ENCODE measurements at places on chromosomes 12 and 14. TPM values are rescaled to one million over a fixed set of nuclear protein-coding genes. Genes with fewer than 3 reads are reported as not detected.

- H3K36me3 ChIP-seq, result no peaks in the 10 kb centered on the region
- no peak overlapping the region for H3K27ac ChIP-seq
- H3K27me3 ChIP-seq, result no peaks in the 10 kb centered on the region
- no peak overlapping the region for H3K4me3 ChIP-seq
- H3K4me1 ChIP-seq, result peaks cover 19% of the 10 kb centered on the region
Measured at GRCh38 chr12:87827638-87828264, 201.4 kb downstream of the C12orf50 start.

GRCh38 chr14:96039633-96040311 lies 610 bp downstream of the C14orf132 start:
- DNase-seq, result no peak
- H3K27ac ChIP-seq, result peak overlapping the region; percentile 69
- no peaks in the 10 kb centered on the region for H3K27me3 ChIP-seq

GRCh38 chr14:84288781-84289180 lies 1241.2 kb upstream of the FLRT2 start:
- H3K27ac ChIP-seq, result no peak overlapping the region
- no peak overlapping the region for H3K4me3 ChIP-seq
- no peaks in the 10 kb centered on the region for H3K27me3 ChIP-seq
- no peaks in the 10 kb centered on the region for H3K36me3 ChIP-seq

DNA sequence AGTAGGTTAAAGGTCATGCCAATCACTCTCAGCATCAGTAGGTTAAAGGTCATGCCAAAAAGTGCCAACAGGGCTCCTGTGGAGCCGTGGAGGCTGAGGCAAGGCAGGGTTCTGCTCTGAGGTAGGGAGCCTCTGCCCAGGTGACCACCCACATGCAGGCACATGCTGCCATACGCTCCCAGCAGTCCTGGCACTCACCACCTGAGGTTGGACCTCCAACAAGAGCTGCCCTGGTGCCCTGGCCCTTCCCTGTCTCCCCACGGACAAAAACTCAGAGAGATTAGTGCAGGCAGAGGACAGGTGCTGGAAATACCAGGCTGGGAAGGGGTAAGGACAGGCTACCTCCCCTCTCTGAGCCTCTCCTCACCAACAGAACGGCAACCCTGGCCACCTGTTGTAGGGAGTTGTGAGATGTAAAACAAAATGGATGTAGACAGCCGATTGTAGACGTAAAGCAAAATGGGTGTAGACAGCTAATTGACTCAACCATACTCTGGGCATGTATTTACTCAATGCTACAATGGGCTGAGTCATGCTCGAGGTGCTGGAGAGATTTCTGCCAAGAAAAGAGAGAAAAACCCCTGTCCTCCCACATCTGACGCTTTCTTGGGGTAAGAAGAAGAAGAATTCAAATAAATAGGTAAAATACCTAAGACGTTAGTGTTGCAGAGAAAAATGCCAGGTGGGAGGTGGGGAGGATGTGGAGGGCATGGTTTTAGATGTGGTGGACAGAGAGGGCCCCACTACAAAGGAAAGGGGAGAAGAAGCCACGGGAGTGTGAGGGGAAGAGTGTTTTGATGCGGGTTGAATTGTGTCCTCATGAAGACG lies 32.4 kb downstream of the LTBP2 start:
- H3K27me3 ChIP-seq, result no peaks in the 10 kb centered on the region
- no peaks in the 10 kb centered on the region for H3K36me3 ChIP-seq
- no peak overlapping the region for H3K4me3 ChIP-seq
- peak overlapping the region; percentile 68 for H3K27ac ChIP-seq
- peaks cover 70% of the 10 kb centered on the region for H3K4me1 ChIP-seq

DNA sequence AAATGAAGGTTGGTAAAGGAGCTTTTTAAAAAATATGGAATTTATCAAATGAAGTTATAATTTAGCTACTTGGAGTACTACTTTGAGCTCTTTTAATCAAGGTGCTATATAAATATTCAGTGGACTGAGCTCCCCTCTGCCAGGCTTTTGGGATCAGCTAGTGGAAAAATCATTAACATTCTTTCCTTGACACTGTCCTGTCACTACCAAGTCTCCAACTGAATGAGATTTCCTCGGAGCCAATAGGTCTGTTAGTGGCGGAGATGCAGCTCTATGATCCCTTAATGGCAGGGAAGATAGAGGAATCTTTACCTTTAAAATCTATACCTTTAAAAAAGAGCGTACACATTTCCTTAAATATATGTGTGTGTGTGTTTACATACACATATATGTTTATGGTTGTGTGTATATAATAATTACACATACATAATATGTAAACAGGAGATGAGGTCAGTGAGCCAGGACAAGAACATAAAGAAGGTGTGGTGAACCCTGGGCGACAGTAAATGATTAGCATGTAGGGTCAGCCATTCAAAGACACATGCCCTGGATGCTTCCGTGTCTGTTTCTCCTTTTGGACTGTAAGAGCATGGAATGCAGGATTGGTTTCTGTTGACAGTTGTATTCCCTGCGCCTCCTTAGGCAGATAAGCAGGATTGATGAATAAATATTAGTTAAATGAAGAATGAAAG lies 47.7 kb upstream of the ATP2A2 start:
- no peaks in the 10 kb centered on the region for H3K36me3 ChIP-seq
- no peak for DNase-seq
- H3K27me3 ChIP-seq, result no peaks in the 10 kb centered on the region
- H3K27ac ChIP-seq, result no peak overlapping the region
- H3K4me1 ChIP-seq, result no peaks in the 10 kb centered on the region

DNA sequence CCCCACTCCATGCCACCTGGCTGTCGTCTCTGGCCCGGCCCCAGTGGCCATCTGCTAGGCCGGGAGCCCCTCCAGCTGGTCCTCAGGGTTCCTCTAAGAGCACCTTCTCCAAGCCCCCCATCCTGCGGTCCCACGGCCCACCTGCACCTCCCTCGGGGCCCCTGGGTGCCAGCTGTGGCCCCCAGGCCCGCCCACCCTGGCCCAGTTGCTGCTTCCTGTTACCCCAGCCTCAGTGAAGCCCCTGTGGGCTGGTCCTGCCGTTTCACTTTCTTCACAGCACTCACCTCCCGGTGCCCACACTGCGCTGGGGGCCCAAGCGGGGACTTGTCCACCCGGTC lies 27.6 kb upstream of the NUDT14 start:
- H3K27ac ChIP-seq, result no peak overlapping the region
- peaks cover 4% of the 10 kb centered on the region for H3K4me1 ChIP-seq
- H3K36me3 ChIP-seq, result no peaks in the 10 kb centered on the region
- no peak for DNase-seq
- no peaks in the 10 kb centered on the region for H3K27me3 ChIP-seq

DNA sequence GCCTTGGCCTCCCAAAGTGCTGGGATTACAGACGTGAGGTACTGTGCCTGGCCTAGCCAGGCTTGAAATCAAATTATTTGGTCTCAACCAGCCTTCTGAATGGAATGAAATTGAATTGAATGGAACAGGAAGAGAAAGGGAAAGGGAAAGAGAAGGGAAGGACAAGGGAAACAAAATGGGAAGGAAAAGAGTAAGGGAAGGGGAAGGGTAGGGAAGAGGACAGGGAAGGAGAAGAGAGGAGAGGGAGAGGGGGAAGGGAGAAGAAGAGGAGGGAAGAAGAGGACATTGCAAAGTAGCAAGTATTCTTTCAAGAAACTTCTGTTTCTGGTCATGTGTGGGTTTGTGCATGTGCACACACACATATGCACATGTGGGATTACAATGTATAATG lies 97.8 kb downstream of the ITPR2 start:
- no peaks in the 10 kb centered on the region for H3K36me3 ChIP-seq
- H3K27ac ChIP-seq, result no peak overlapping the region
- DNase-seq, result no peak
- H3K4me3 ChIP-seq, result no peak overlapping the region

DNA sequence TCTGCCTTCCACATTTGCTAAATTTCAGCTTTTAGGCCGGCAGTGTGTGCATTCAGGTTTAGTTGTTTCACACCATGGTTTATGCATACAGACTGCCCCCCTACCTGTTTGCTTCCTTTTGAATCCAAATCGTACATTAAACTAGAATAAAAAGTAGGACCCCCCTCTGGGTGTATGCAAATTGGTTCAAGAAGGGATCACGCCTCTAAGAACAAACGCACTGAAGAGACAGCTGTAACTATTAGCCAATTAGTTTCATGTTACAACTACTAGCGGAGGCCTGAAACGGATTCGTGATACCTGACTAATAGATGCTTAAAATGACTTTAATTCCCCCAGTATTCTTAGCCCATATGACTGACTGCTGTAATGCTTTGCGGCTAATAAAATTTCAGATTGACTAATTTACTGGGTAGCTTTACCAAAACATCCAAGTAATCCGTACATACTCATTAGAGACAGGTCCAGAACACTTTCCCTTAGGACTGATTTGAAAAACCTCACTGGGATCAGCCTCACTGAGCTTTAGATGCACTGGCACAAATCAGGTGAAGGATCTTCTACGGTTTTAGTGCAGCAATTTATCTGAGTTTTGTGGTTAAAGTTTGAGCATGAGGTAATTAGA lies 411.8 kb downstream of the NPAS3 start:
- H3K27ac ChIP-seq, result no peak overlapping the region
- no peaks in the 10 kb centered on the region for H3K36me3 ChIP-seq
- DNase-seq, result no peak
- no peak overlapping the region for H3K4me3 ChIP-seq

- no peaks in the 10 kb centered on the region for H3K27me3 ChIP-seq
- DNase-seq, result no peak
- H3K27ac ChIP-seq, result no peak overlapping the region
- H3K36me3 ChIP-seq, result no peaks in the 10 kb centered on the region
- H3K4me3 ChIP-seq, result no peak overlapping the region
Measured at GRCh38 chr14:61428261-61428660, 106.9 kb downstream of the PRKCH start.

DNA sequence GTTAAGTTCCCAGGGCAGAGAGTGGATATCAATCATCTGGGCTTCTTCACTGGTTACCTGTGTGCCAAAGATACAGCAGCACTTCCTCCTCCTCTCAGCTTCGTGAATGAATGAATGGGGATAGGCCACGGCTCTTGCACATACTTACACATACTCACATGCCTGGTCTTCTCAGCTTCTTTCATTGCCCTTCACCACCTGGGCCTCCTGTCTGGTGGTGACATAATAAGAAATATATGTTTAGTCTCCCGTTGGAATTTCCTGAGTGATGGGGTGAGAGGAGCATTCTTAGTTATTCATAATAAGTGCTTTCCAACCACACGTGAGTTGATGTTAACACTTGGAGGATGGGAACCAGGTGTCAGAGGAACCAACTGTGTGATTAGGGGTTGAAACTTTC lies 268.1 kb upstream of the RMST start:
- no peak overlapping the region for H3K27ac ChIP-seq
- no peaks in the 10 kb centered on the region for H3K36me3 ChIP-seq
- no peak for DNase-seq
- H3K27me3 ChIP-seq, result no peaks in the 10 kb centered on the region
- H3K4me3 ChIP-seq, result no peak overlapping the region

DNA sequence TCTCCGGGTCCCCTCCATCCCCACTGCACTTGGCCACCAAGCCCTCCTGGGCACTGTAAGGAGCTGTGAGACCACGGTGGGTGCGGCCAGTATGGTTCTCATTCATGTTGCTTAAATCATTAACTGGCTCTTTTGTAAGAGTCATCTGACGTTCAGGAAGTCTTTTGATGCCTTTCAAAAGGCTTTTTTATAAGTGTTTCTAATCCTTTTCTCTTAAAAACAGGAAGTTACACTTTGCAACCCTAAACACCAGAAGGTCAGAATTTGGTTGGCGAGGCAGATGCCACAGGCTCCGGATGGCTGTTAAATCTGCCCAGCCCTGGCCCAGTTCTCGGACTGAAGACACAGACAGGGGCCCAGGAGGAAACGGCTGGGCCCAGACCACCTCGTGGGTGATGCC lies 26.1 kb upstream of the DIO3 start:
- H3K36me3 ChIP-seq, result no peaks in the 10 kb centered on the region
- no peak overlapping the region for H3K27ac ChIP-seq
- H3K4me1 ChIP-seq, result no peaks in the 10 kb centered on the region
- no peak for DNase-seq
- H3K27me3 ChIP-seq, result no peaks in the 10 kb centered on the region
- no peak overlapping the region for H3K4me3 ChIP-seq

- no peak overlapping the region for H3K27ac ChIP-seq
- DNase-seq, result no peak
- H3K4me3 ChIP-seq, result no peak overlapping the region
- peaks cover 9% of the 10 kb centered on the region for H3K4me1 ChIP-seq
Measured at GRCh38 chr12:12606781-12607589, 4.7 kb upstream of the CREBL2 start.

- no peaks in the 10 kb centered on the region for H3K27me3 ChIP-seq
- no peaks in the 10 kb centered on the region for H3K36me3 ChIP-seq
- H3K4me3 ChIP-seq, result no peak overlapping the region
- H3K27ac ChIP-seq, result no peak overlapping the region
Measured at GRCh38 chr12:72110937-72111650, 161.1 kb upstream of the TRHDE start.

GRCh38 chr12:46379352-46379751 lies 6.8 kb upstream of the SLC38A2 start:
- no peak overlapping the region for H3K27ac ChIP-seq
- no peak overlapping the region for H3K4me3 ChIP-seq
- no peaks in the 10 kb centered on the region for H3K27me3 ChIP-seq
- H3K36me3 ChIP-seq, result no peaks in the 10 kb centered on the region

DNA sequence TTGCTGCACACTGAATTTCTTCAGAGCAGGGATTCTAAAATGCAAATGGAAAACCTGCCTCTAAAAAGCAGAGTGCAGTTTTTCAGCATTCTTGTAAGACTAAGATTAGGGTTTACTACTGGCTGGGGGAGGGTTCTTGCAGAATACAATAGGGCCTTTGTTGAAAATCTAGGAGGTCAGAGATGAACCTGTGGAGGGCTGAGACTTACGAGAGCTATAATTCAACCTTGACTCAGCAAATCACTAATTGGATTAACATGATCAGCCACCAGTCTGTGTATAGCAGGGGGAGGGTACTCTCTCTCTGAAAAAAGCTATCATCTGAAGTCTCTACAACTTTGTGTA lies 92.6 kb upstream of the HIF1A start:
- no peak overlapping the region for H3K4me3 ChIP-seq
- no peak for DNase-seq
- H3K27ac ChIP-seq, result no peak overlapping the region
- H3K36me3 ChIP-seq, result no peaks in the 10 kb centered on the region

- no peak overlapping the region for H3K4me3 ChIP-seq
- H3K36me3 ChIP-seq, result no peaks in the 10 kb centered on the region
- H3K27ac ChIP-seq, result no peak overlapping the region
- no peak for DNase-seq
- no peaks in the 10 kb centered on the region for H3K4me1 ChIP-seq
Measured at GRCh38 chr12:39682689-39683477, 63.3 kb upstream of the ABCD2 start.

DNA sequence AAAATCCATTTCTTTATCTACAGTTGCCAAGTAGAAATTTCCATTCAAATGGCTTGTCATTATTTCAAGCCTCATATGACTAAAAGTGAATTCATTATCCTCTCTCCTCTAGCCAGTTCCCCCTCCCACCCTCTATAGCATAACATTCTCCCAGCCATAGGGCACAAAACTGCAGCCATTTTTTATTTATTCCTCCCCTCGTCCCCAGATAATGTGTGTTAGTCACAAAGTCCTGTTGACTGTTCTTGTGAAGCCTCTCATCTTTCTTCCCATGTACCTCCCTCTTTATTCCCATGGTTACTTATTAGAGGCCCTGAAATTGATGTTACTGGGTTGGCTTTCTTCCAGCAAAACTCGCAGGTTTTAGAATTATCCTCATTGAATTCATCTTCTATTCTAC lies 13.2 kb downstream of the RTN1 start:
- no peak overlapping the region for H3K4me3 ChIP-seq
- no peaks in the 10 kb centered on the region for H3K4me1 ChIP-seq
- H3K36me3 ChIP-seq, result no peaks in the 10 kb centered on the region
- H3K27ac ChIP-seq, result no peak overlapping the region
- no peak for DNase-seq

Gene NUAK1
- total RNA-seq, result 7.4 TPM

Gene IFNG-AS1
- not detected for total RNA-seq

Gene FLRT2
- 0.17 TPM for total RNA-seq

Gene SAMD4A
- 9.0 TPM for total RNA-seq

Gene KLHL33
- 0.05 TPM for total RNA-seq

Measured in HCT116 (cell line).